ENCODE measurements at places on chromosomes 5 and 9. TPM values are rescaled to one million over a fixed set of nuclear protein-coding genes. Genes with fewer than 3 reads are reported as not detected.

The FBP2 gene
- not detected for polyA plus RNA-seq

The PAPPA gene
- polyA plus RNA-seq = 0.40 TPM

The PCDHA3 gene
- polyA plus RNA-seq = 3.0 TPM

The PKD2L2 gene
- not detected for polyA plus RNA-seq

The SPINK5 gene
- 1.8 TPM for polyA plus RNA-seq

The IFNA21 gene
- polyA plus RNA-seq = not detected

Measured in neural cell (in vitro differentiated cells).